Stimulated activated CD4-positive, alpha-beta T cell treated with anti-CD3 and anti-CD28 coated beads, Interleukin-1b, Interleukin-23, amount 100 ng/mL, for 1 hour (primary cell): ENCODE measurements at places on chromosomes 5 and 9.

DNA sequence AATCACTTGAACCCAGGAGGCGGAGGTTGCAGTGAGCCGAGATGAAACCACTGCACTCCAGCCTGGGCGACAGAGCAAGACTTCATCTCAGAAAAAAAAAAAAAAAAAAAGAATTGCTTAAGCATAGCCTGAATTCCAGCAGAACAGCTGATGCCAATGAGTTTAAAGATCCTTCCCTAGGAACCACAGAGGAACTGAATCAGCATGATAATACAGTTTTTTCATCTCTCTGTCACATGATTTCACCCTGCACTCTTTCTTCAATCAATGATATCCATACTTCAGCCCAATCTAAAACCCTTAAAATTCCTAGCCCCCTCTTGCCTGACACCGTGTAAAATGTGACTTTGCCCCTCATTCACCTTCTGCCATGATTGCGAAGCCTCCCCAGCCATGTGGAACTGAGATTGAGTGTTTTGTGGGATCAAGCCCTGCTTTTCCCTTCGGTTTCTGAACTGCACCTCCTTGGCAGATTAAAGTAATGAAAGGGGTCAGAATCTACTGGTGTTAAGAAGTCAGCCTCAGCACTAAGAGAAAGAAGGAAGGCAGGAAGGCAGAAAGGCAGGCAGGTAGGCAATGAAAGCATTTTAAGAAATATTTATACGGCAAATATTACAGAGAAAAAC, 20.9 kb upstream of the DMXL1 start:
- DNase-seq = no peak

DNA sequence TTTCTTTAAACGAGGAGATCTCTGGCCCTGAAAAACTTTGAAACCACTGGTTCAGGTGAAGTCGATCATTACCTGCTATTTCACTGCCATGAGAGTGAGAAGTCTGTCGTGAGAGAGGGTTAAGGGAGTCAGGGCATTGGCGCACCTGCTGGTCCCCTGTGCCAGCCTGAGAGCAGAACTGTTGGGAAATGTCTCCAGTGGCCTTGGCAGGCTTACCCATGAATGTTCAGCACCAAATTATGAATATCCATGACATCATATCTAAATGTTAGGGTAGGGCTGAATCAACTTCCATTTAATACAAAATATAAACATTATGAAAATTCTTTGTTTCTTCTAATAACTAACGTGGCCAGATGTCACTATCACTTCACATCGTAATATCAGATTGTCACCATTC, 379.3 kb downstream of the KDM4C start:
- no peak for DNase-seq

GRCh38 chr9:128927731-128928411, 7.1 kb downstream of the PHYHD1 start:
- peak; percentile 13 for DNase-seq

DNA sequence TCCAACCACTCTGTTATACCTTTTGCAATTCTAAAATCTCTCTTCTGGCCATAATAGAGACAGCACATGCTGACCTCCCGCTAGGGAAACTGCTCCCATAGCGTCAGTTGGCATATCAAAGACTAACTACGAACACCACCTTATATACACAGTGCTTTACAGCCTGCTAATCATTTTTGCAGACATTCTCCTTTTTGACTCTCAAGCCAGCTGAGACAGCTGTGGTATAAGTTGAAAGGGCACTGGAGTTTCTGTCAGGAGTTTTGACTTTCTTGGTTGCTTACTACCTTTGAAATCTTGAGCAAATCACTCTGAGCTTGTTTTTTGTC, 160.2 kb upstream of the TBCA start:
- DNase-seq = no peak

GRCh38 chr5:151264113-151264512, 11.1 kb downstream of the GM2A start:
- DNase-seq = no peak

DNA sequence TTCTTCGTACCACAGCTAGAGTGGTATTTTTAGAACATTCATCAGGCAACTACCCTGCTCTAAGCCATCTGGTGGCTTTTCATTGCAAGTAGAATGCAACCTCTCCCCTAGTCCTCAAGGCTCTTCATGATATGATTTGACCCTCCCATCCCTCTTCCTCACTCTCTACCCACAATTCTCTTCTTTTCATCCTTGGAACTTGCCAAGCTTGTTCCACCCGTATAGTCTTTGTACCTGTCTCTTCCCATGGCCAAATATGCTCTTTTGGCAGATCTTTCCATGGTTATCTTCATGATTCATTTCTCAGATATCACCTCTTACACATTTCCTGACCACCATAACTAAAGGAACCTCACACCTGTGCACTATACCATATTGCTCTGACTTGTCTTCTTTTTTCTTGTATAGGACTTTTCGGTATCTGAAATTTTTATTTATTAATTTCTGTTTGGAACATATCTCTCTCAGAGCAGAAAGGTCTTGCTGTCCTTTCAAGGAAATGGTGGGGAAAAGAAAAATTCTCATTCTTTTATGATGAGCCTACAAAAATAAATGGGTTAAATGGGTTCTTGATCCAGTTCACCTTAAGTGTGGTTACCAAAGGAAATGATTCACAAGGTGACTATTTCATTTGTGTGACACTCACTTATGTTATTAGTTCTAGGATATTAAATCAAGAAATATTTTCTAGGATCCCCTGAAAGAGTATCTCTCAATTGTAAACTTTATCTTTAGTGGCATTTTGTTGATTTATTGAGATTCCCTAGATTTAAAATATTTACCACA, 3.7 kb upstream of the CD274 start:
- DNase-seq = no peak

- no peak for DNase-seq
Measured at GRCh38 chr9:121218357-121219027, 16.8 kb upstream of the RAB14 start.
